ENCODE measurements at places on chromosomes 4 and X. TPM values are rescaled to one million over a fixed set of nuclear protein-coding genes. Genes with fewer than 3 reads are reported as not detected.

GRCh38 chrX:14899607-14900006 lies 26.4 kb downstream of the MOSPD2 start:
- DNase-seq = peak; percentile 67

Gene SPP1
- total RNA-seq = 157 TPM

GRCh38 chr4:110840221-110840654 lies 217.4 kb upstream of the PITX2 start:
- no peak for DNase-seq

- DNase-seq = peak; percentile 52
Measured at GRCh38 chrX:27583976-27584375, 6.2 kb upstream of the DCAF8L2 start.

- no peak for DNase-seq
Measured at GRCh38 chr4:14267373-14268060, 640.0 kb upstream of the BOD1L1 start.

GRCh38 chrX:64152857-64153256 lies 52.7 kb downstream of the AMER1 start:
- DNase-seq = no peak

DNA sequence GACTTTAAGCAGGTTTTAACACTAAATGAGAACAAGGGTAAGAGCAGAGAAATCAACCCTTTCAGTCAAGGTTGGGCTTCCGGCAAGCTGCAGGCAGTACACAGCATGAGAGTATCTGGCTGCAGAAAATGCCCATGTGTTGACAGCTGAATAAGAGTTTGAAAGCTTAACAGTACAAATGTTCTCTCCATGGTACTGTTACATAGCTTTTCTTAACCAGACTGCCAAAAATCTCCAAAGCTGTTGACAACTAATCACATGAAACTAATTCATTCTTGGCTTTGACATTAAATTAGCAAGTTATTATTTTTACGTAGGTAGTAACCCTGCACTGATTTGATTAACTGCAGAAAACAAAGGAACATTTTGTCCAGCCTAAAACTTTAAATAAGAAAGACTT lies 153.5 kb downstream of the SLC10A7 start:
- no peak for DNase-seq

- DNase-seq = peak; percentile 50
Measured at GRCh38 chrX:35339796-35340195, 397.2 kb downstream of the FAM47B start.

Gene CCDC158
- total RNA-seq = 3.0 TPM

- DNase-seq = no peak
Measured at GRCh38 chr4:147407261-147408045, 73.4 kb upstream of the EDNRA start.

DNA sequence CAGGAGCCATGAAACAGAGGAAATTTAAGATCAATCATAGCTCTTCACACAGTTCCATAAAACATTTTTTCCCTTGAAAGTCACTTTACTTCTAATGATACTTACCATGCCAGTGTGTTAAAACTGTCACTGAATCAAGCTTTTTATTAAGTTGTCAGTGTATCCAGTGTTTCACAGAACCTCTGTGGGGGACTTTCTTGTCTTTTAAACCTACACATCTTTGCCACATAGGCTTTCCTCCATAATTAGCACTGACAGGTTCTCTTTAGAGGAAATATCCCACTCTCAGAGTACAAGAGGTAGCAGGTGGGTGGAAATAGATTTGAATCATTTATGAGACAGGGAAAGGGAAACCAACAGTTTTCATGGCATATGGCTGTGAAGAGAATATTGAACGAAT lies 25.8 kb upstream of the DYNLT3 start:
- no peak for DNase-seq
